ENCODE measurements at places on chromosomes 1 and 21. TPM values are rescaled to one million over a fixed set of nuclear protein-coding genes. Genes with fewer than 3 reads are reported as not detected.
A peak's percentile ranks its signal among the peaks of the same experiment; 100 is the strongest.

GRCh38 chr1:3066250-3066711 lies 2.7 kb upstream of the PRDM16 start:
- DNase-seq, result no peak

DNA sequence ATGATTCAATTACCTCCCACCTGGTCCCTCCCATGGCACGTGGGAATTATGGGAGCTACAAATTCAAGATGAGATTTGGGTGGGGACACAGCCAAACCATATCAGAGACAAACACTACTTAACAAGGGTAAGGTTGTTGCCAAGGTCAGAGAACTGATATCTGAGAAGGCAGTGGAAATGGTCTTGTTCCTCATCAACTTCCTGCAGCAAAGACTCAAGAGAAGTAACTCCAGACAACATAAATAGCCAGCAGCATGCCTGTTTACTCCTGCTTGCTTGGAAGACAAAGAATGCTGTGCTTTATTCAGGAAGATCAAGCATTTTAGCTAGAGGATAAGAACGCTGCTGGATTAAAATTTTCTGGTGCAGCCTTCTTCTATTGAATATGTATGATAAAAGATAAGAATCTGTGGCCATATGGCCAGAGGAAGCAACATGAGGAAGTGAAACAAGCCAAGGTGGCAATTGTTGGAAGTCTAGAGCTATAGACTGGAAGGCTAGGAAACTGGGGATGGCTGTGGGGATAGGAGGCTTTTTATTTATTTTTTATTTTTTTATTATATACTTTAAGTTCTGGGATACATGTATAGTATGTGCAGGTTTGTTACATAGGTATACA lies 36.4 kb downstream of the DDAH1 start:
- DNase-seq, result peak; percentile 7

DNA sequence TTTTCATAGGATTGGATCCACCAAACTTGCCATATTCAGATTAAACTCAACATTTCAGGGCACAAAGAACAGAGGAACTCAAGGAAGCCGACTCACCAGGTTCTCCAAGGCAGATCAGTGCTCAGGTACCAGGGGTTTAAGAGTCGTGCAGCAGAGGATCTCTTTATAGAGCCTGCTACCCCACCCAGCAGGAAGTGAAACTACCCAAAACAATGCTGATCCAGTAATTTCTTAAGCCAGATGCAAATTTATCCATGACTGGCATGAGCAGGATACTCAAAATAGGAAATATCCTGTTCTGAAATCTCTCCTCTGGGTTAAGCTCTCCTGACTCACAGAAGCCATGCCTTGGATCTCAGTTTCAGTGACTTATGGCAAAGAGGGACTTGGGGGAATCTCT lies at the start of gene SPRR2A:
Gene SPRR2A, minus strand, starts transcription at position 138 of the 400 bp plus-strand sequence. CDS start 777 bp downstream, outside the sequence.
- DNase-seq, result no peak

GRCh38 chr1:185861630-185862029 lies 127.4 kb downstream of the HMCN1 start:
- no peak for DNase-seq

- no peak for DNase-seq
These were observed 7.9 kb downstream of the SAMD11 start for GRCh38 chr1:931380-932172.

DNA sequence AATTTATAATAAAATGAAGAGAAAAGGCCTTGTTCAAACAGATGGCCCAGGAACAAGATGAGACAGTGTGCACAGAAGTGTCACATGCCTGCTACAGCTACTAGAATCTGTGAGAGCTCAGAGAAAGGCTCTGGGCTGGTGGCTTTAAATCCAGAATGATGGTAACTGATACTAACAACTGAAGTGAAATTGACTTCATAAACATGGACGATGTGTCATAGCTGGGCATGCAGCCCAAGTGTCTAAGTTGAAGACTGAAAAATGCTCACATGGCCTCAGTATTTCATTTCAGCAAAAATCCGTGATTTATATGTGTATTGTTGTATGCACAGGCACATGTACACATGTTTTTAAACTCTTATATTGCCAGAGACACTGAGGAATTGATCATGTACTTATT lies 208.3 kb upstream of the RUNX1 start:
- DNase-seq, result no peak

DNA sequence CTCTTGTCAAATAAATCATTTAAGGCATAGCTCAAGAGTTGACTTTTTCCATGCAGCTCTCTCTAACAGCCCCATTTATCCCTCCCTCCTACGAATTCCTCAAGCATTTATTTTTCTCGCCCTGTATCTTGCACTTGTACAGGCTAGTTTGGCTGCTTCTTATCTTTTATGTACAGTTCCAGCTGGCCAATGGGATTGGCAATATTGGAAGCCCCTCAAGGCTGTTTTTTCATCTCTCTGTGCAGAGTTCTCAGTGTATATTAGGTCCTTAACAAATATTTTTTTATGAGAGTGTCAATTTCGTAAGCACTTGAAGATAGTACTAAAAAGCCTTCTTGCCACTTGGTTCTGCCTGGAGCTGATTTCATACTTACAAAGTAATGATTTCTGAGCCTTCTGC lies 356.0 kb downstream of the ST6GALNAC3 start:
- DNase-seq, result no peak

GRCh38 chr1:73765551-73766233 lies 432.3 kb downstream of the LRRIQ3 start:
- no peak for DNase-seq

- no peak for DNase-seq
These were observed 983 bp downstream of the PADI2 start for GRCh38 chr1:17118268-17118667.

DNA sequence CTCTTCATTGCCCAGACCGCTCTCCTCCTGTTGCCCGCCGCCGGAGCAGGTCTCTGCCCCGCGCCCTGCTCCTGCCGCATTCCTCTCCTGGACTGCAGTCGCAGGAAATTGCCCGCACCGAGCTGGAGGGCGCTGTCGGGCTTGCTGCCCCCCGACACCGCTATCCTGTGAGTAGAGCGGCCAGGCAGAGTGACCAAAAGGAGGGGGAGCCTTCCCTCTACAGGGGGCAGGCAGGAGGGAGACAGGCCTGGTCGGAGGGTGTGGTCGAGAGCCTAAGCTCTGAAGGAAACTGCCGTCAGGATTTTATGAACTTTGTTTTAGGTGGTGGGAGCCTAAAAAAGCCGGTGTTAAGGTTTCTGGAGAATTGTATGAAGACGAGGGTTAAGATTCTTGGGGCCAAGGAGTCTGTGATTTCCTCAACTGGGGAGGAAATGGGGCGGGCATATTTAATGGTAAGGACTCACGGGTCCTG lies 517 bp downstream of the LRIG2 start:
- DNase-seq, result no peak

DNA sequence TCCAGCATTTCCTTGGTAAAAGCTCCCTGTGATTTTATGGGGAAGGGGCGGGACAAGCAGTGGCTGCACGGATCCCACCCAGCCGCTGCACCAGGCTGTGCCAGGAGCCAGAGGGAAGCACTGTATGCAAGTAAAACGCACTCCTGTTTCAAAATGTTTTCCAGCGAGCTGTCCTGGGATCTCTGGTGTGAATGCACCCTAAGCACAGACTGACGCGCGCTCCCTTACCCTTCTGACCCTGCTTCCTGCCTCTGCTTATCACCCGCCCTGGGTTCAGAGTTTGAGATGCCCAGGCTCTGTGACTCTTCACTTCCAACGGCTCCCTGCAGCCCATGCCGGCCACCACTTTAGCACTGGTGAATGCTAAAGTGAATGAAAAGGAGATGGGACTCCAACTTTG lies 131.2 kb downstream of the RHOU start:
- no peak for DNase-seq

DNA sequence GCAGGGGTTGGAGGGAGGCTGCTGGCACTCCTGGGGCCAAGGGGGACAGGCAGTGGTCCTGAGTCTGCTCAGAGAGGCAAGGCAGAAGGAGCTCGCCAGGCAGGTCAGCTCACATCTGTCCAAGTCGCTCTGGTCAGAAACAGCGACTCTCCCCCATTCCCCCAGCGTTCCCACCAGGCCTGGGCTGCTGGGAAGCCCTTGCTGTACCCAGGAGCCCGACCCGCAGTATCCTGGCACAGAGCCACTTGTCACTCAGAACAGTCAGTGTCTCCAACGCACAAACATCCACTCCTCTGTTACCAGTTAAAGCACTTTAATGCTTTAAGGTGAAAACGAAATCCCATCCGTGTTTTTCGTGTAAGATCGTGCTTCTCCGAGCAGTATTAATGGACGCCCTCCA lies 16.6 kb upstream of the CCDC27 start:
- DNase-seq, result no peak

DNA sequence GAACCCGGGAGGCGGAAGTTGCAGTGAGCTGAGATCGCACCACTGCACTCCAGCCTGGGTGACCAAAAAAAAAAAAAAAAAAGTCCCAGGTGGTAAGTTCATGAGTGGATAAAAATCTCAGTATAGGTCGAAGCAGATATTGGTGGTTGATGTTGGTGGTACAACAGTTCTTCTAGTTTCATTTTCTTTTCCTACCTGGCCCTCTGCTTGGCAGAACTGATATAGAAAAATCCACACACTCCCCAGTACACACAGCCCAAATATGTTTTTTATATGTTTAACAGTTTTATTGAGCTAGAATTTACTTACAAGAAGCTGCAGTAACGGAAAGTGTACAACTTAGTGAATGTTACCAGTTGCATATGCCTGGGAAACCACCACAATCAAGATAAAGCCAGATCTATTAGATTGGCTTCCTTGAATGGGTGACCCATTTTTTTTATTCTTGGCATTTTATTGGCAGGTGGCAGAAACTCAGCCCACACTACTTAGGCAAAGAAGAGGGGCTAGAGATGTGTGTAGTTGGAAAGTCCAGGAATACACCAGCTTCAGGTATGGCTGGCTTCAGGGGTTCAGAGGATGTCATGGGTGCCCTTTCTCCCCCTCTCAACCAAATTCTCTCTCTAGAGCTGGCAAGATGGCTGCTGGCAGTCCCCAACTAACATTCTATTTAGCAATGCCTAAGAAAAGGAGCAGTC lies 118.3 kb upstream of the SLC25A33 start:
- DNase-seq, result no peak

- DNase-seq, result no peak
These were observed 58.9 kb downstream of the VWA5B1 start for GRCh38 chr1:20349561-20349960.

DNA sequence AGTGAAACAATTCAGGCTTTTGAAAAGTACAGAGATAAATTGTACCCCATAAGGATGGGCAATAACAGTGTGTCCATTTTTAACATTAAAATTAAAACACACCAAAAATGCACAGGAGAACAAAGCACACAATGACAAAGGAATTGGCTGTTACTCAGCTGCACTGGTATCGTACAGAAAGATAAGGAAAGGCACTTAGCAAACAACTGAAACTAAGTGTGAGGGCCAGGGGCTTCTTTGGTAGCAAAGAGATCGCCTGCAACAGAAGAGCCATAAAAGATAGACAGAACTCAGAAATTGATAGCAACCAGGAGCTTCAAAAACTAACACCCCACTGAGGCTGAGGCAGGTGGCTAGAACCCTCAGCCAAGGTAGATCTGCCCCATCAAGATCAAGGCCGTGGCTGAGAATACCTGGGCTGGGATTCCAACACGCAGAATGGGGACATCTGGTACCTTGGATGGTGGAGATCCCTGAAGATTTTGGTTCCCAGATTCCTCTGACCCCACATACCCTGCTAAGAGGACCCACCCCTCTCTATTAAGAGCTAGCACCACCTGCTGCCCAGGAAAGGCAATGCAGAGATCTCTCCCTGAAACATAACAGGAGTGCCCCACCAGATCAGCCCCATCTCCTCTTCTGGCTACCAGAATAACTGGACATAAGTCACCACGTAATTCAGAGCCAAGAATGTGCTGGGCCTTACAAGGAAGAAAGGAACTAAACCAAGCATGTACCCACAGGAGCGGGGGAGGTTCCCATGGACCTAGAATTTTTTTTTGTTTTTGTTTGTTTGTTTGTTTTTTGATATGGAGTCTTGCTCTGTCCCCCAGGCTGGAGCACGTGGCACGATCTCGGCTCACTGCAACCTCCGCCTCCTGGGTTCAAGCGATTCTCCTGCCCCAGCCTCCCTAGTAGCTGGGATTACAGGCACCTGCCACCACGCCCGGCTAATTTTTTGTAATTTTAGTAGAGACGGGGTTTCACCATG lies 16.2 kb downstream of the PLEKHO1 start:
- peak; percentile 73 for DNase-seq

DNA sequence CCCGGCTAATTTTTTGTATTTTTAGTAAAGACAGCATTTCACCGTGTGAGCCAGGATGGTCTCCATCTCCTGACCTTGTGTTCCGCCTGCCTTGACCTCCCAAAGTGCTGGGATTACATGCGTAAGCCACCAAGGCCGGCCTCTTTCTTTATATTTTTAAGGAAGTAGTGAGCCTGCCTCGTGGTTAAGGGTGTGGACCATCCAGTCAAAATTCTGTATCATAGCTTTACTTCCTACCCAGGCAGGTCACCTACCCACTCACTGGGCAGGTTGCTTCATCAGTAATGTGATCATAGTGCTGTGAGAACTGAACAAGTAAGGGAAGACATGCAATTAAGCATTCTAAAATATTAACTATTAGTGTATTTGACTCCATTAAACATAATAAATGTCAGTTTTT lies 8.1 kb upstream of the ACOT7 start:
- no peak for DNase-seq

The IL10 gene
- not detected for polyA plus RNA-seq

The GALNT2 gene
- polyA plus RNA-seq, result 23.6 TPM

The COL9A2 gene
- 30.6 TPM for polyA plus RNA-seq

The IFNLR1 gene
- polyA plus RNA-seq, result 16.0 TPM

The RNU1-4 gene
- polyA plus RNA-seq, result not detected

The KRTAP21-3 gene
- polyA plus RNA-seq, result not detected

The PM20D1 gene
- polyA plus RNA-seq, result 2.1 TPM

The POU2F1 gene
- 5.2 TPM for polyA plus RNA-seq

The OR2T2 gene
- 0.19 TPM for polyA plus RNA-seq

The A3GALT2 gene
- polyA plus RNA-seq, result not detected

Measured in B cell (primary cell).